ENCODE measurements at places on chromosomes 3 and 15.
A peak's percentile ranks its signal among the peaks of the same experiment; 100 is the strongest.

- peak; percentile 40 for DNase-seq
These were observed 452 bp downstream of the TMEM158 start for GRCh38 chr3:45225465-45226205.

DNA sequence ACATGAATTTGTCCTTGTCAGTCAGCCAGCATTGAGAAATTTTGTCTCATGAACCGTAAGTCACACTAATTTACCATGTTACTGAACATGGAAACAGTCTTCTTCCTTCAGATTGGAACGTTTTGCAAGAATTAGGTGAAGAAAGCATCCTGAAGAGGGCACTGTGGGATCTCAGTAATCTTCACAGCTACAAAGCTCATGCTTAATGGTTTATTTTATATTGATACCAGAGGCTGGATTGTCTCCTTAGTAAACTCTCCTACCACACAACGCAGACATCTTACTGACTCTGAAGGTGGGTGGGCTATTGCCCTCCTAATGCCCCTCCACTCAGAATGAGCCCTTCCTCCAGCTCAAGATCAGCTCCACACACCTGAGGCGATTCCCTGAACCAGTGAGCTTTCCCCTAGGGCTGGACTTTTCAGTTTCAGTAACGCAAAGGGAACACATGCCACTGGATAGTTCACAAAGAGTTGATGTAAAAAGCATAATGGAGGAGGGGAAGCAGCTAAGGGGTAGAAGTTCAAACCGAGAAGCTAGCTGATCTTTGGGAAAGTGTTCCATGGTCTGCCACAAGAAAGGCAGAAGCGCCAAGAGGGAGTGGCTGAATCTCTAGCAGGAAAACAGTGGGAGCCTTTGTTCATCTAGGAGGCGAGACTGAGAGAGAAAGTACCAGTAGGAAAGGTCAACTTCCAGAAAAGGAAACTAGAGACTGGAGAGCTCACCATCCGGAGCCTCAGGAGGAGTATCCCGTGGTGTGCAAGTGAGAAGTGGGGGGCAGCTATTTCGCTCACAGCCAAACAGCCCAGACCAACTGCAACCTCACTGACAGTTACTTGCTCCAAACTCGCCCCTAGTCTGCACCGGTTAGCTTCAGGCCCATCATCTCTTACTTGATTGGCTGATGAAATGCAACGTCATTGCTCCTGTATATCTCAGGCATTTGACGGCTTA lies at the start of gene SLC9C1:
Gene SLC9C1, minus strand, starts transcription at position 849 of the 954 bp plus-strand sequence. CDS start 7,425 bp downstream, outside the sequence.
- DNase-seq = peak; percentile 34

GRCh38 chr15:79403501-79403900 lies 28.6 kb upstream of the MINAR1 start:
- DNase-seq = no peak

DNA sequence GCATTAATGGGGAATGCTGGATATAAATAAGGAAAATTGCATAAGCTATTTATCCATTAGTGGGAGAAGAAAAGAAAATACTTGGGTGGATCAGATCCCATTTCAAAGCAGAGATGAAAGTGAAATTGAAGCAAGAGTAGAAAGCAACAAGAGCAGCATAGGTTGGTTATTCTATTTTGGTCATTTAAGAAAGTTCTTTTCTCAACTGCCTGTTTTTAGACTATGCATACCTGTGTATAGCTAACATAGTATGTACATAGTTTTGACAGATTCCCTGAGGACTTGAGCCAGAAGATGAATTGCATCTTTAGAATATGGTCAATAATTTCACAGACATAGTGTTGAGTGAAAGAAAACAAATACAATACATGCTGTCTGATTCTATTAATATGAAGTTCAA lies 29.0 kb upstream of the DENND4A start:
- DNase-seq = no peak

GRCh38 chr3:187789872-187790271 lies 44.6 kb upstream of the BCL6 start:
- no peak for DNase-seq

DNA sequence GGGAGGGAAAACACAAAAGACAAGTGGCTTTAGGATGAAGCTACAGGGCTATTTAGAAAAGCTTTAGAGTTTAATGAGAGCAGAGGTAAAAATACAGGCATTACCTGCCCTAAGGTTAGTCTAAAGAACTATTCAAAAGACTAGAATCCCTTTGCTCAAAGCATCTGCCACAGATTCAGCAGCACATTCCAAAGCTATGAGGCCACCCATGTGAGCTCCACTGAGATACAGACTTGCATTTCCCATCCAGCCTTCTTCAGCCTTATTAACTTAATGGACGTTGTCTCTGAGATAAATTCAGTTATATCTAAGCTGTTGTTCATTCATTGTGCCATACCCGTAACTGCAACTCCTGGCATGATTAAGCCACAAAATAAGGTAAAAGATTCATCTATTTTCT lies 25.4 kb downstream of the CXCR6 start:
- DNase-seq = no peak

GRCh38 chr3:12990781-12991480 lies 82.3 kb downstream of the IQSEC1 start:
- no peak for DNase-seq

- no peak for DNase-seq
These were observed 20.4 kb downstream of the CD200 start for GRCh38 chr3:112353365-112353764.

DNA sequence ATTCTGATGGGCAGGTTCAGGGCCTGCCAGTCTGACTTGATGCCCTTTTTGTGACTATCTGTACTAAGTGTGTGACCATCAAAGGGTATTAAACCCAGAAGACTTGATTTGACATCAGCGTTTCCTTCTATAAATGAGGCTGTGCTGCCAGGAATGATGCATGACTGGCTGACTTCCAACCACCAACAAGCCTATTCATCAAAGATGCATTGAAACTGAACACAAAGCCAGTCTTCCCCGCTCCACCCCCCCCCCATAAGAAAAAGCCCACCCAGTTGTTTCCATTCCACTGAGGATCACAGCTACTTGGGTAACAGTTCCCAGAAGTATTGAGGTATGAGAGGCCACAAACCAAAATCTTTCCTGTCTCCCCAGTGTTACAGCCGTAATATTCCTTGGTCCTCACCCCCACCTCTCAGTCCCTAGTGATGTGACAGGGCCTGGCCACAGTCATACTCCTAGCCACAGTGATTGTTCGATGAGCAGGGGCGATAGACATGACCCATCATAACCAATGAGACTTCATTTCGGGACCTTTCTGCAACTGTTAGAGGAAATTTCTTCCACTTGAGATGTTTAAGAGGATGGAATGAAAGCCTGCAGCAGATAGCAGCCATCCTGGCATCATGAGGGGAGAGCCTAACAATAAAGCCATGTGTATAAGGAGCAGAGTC lies 22.6 kb downstream of the SH3BP5 start:
- DNase-seq = no peak

DNA sequence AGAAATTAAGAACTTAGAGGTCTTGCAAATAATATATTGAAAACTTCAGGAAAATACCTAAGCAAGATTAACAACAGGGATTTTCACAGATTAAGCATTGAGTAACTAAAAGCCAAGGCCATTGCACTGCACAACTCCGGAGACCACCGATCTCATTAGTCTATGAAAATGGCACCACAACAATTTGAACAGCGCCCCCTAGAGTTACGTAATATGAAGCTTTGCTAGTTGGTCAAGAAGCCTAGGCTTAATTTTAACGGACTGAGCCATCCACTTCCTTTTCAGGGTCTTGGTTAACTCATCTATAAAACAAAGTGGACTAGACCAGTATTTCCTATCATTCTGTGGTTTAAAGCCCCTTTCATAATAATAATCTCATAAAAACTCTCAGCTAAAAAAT lies 24.8 kb downstream of the TMEM212 start:
- no peak for DNase-seq

- DNase-seq = no peak
These were observed 150.3 kb upstream of the STRIT1 start for GRCh38 chr3:155443815-155444214.

GRCh38 chr3:141128126-141128777 lies 77.1 kb downstream of the SPSB4 start:
- no peak for DNase-seq

GRCh38 chr3:30476368-30477084 lies 129.9 kb upstream of the TGFBR2 start:
- no peak for DNase-seq

DNA sequence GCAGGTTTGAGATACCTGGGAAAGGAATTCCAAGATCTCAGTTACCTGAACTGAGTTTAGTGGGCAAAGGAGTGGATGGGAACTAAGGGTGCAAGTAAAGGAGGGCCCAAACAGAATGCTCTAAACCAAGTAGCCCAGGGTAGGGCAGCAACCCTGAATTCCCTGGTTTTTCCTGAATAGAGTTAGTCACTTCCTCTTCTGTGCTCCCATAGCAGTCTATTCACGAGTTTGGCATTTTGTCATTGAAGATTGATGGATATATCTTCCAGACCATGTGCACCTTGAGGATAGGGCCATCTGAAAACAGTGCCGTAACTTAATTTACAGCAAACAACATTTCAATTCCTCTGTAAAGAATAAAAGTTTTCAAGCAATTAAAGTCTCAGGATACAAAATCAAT lies 18.5 kb upstream of the PTX3 start:
- DNase-seq = no peak

- DNase-seq = no peak
These were observed 1.4 kb downstream of the ARL14 start for GRCh38 chr3:160678292-160678842.

DNA sequence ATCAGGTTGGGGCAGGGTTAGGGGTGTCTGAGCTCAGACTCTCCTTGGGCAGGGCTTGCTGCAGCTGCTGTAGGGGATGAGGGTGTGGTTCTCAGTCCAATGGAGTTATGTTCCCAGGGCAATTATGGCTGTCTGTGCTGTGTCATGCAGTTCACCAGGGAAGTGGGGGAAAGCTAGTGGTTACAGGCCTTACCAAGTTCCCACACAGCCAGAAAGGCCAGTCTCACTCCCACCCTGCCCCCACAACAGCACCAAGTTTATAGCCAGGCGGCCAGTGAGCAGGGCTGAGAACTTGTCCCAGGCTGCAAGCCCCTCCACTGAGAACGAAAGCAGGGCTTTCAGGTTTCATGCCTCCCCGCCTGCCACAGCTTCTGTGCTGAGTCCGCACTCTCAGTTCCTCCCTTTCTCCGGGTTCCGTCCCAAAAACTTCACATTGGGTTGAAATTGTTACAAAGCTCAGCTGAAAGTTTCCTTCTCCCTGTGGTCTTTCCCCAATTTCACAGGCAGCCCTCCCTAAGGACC lies 19.6 kb upstream of the CPOX start:
- DNase-seq = no peak

GRCh38 chr3:162366166-162366766 lies 869.7 kb downstream of the OTOL1 start:
- no peak for DNase-seq
